NCI-H2107 (cell line): ENCODE measurements at places on chromosomes 5 and 9.

DNA sequence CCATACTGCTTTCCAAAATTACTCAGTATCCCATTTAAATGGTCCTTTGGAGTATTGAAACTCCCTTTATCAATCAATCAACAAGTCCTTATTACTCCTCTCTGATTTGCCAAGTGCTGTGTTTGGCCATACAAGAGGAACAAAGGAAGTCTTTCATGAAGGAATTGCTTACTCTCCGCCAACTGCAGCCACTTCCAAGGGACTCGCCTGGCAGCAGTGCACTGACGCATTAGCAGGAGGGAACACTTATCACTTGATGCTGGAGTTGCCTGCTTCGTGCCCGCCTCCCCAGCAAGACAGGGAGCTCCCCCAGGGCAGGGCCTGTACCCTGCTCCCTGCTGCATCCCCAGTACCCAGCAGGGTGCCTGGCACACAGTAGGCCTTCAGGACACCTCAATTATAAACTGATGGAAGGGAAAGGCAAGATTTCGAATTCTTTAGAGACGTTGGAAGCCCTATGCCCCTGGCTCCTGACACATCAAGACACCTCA is 97.9 kb downstream of the CRB2 start:
- no peak for DNase-seq

DNA sequence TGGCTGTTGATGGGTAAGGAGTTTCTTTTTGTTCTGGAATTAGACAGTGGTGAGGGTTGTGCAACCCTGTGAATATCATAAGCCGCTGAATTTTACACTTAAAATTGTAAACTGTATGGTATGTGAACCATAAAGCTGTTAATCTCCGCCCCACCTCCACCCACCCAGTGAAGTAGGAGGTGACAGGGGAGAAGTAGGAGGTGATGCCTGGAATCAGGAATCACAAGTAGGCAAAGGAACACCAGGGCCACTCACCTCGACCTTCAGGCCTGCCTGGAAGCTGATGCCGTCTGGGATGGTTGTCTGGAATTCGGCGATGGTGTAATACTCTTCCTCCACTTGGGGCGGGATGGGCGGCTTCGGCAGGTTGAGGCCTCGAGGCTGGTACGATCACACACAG is 62.3 kb upstream of the UBTD2 start:
- no peak for DNase-seq

DNA sequence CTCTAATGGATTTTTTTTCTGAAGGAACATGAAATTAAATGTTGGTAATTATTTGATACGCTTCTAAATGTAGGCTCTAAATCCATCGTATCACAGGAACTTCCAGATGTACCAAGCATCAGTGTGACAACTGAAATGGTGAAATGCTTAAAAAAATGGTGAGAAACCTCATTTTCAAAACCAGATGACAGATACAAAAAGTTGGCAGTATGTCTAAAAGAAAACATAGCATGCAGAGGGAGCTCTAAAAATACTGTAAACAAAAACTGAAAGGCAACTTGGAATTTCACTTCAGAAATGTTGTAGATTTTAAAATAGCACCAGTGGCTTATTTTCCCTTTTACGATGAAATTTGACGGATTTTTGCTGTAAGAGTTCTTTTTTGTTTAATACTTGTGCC is 1043.6 kb upstream of the WWC1 start:
- no peak for DNase-seq

DNA sequence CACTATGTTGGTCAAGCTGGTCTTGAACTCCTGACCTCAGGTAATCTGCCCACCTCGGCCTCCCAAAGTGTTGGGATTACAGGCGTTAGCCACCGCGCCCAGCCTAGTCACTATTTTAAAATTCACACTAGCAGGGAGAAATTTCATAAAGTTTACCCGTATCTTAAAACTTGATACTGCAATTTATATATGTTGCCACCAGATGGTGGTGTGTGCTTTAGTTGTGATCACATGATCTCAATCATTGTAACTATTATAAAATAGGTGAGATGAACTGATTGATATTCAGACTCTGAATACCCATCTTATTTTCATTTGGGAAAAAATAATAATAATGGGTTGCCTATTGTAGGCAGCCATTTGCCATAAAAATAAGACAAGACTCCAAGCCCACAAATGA is 1330.4 kb upstream of the WWC1 start:
- DNase-seq, result no peak

- DNase-seq, result no peak
These were observed 10.9 kb downstream of the SHOC1 start for GRCh38 chr9:111783857-111784256.

DNA sequence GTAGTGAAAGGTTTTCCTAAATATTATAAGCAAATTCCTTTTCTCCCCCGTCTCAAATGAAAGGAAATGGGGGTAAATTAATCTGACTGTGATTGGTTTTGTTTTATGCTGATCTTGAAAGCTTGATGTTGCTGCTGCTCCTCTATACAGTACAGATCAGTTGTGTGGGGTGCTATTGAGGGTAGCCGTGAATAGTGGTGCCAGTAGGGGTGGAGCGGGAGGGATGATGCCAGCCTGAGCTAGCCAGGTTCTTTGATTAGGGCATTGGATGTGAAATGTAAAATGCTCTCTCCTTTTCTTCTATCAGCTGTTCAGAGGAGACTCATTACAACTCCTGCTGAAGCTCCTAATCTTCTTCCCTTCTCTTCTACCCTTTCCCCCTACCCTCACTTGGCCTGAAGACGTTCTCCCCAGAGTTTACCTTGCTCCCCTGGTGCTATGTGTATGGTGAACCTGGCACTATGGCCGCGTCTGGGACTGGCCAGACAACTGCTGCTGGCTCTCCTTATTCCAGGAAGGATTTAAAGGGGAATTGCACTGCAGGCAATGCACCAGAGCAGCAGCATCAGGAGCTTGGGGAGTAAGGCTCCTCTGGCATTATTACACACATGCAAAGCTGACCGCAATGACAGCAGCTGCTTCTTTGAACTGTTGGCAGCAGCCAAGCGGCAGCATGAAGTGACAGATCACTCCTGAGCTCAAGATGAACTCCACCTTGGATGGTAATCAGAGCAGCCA is 566 bp downstream of the GPR21 start:
- no peak for DNase-seq

- no peak for DNase-seq
These were observed 2.7 kb upstream of the NSMF start for GRCh38 chr9:137461663-137462395.
